Gastrocnemius medialis (tissue), 4 donors: ENCODE measurements at places on chromosomes 3 and 15. TPM values are rescaled to one million over a fixed set of nuclear protein-coding genes. Genes with fewer than 3 reads are reported as not detected.

GRCh38 chr3:9088441-9089353, 125.4 kb upstream of the RAD18 start:
- H3K27ac ChIP-seq = no peak overlapping the region
- H3K27me3 ChIP-seq = no peaks in the 10 kb centered on the region
- DNase-seq = no peak

CCR4 gene
- not detected for total RNA-seq

GRCh38 chr3:72163809-72164634, 379.1 kb upstream of the PROK2 start:
- H3K27me3 ChIP-seq = no peaks in the 10 kb centered on the region
- H3K27ac ChIP-seq = no peak overlapping the region
- DNase-seq = no peak
- no peak overlapping the region for H3K4me3 ChIP-seq
- H3K4me1 ChIP-seq = no peaks in the 10 kb centered on the region
- no peaks in the 10 kb centered on the region for H3K36me3 ChIP-seq

ZNF860 gene
- total RNA-seq = not detected

DNA sequence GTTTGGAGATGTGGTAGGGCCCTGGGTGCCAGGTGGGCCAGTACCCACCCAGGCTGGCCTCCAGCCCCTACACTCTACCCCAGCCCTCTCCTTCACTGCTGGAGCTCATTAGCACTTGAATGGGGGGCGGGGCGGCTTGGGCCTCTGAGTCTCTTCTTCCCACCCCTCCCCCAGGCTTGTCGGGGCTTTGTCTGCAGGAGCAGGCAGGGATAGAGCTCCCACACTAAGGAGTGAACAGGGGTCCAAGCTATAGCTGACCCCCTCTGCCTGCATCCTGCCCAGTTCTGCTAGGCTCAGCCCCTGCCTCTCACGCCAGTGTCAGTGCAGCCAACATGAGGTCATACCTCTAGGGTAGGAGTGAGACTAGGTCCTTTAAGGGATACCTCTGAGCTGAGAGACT, 5.2 kb downstream of the GNAI2 start:
- no peaks in the 10 kb centered on the region for H3K27me3 ChIP-seq
- H3K4me3 ChIP-seq = no peak overlapping the region
